ENCODE measurements at places on chromosomes 3 and 15.

GRCh38 chr3:112437146-112438022, 61.9 kb downstream of the BTLA start:
- H3K27ac ChIP-seq: peak overlapping the region; percentile 54
- no peaks in the 10 kb centered on the region for H3K27me3 ChIP-seq
- peak overlapping the region; percentile 59 for H3K4me3 ChIP-seq
- H3K4me1 ChIP-seq: peaks cover 41% of the 10 kb centered on the region
- DNase-seq: no peak

DNA sequence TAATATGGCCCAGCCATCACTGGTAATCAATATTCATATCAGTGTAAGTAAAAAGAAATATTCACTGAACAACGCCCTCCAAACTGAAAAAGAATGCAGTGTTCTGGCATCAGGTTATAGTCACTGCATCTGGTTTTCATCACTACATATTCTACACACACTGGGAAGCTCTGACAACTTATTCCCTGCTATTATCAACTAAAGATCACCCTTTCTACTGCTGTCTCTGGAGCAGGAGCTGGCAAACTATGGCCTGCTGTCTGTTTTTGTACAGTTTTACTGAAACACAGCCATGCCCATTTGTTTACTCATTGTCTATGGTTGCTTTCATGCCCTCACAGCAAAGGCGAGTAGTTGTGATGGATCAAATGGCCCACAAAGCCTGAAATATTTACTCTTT, 35.3 kb downstream of the TUBGCP4 start:
- no peak overlapping the region for H3K4me3 ChIP-seq
- H3K27ac ChIP-seq: no peak overlapping the region
- peaks cover 50% of the 10 kb centered on the region for H3K36me3 ChIP-seq
- H3K4me1 ChIP-seq: no peaks in the 10 kb centered on the region
- H3K27me3 ChIP-seq: no peaks in the 10 kb centered on the region
- DNase-seq: no peak

DNA sequence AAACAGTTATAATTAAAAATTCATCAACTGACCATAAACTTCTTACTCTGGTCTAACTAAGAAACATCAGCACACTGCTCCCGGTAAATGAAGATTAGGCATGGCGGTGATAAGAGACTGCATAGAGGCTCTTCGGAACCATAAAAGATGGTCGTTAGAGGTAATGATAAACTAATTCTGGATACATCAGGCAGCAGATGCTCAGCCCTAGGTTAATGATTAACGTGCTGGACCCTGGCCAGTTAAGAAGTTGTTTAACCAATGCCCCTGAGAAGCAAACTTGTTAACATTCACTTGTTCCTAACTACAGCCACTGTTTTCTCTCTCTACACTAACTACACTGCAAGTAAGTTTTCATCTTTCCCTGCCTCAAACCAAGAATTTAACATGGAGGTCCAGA, 111.5 kb downstream of the PDZRN3 start:
- no peak for DNase-seq
- no peaks in the 10 kb centered on the region for H3K4me1 ChIP-seq
- no peaks in the 10 kb centered on the region for H3K36me3 ChIP-seq
- no peak overlapping the region for H3K4me3 ChIP-seq
- no peaks in the 10 kb centered on the region for H3K27me3 ChIP-seq
- no peak overlapping the region for H3K27ac ChIP-seq

GRCh38 chr3:46370839-46371518, at the start of gene CCR5:
TSS of gene CCR5 (plus strand) at chr3:46370946. CDS start at chr3:46372903, 1,957 bp downstream.
- no peak within 1 kb of the TSS for H3K4me3 ChIP-seq
- DNase-seq: no peak
- no peaks in the 10 kb centered on the region for H3K36me3 ChIP-seq
- H3K27ac ChIP-seq: no peak within 1 kb of the TSS
- peaks cover 14% of the 10 kb centered on the region for H3K27me3 ChIP-seq

DNA sequence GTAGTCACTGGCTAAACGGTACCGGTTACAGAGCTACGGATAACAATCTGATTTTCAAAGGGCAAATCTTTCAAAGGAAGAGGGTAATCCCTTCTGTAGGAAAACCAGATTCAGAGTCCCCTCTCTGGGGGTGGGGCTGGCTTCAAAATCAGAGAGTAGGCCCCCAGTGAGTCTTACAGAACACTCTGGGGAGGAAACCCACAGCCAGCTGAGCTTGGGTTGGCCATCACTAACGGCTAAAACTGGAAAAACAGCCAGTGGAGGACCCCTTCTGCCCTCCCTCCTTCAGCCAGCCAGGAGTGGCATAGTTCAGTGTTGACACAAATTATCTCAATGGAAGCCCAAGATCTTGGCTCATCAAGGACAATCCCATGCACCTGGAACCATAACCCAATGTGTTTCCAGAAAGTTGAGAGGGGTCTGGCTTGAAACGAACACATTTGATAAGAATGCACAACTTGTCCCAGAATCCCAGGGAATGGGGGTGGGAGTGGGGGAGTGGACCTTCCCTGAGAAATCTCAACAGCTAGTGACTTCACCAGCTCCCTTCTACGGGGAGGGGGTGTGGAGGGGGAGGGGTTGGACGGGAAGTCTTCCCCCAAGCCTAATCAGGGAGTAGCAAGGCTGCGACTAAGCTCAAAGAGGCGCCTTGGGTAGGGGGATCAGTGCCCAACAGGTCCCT, 1.0 kb downstream of the RASL12 start:
- peaks cover 10% of the 10 kb centered on the region for H3K4me1 ChIP-seq
- no peak overlapping the region for H3K27ac ChIP-seq
- DNase-seq: no peak
- H3K36me3 ChIP-seq: no peaks in the 10 kb centered on the region
- peaks cover 48% of the 10 kb centered on the region for H3K27me3 ChIP-seq
- H3K4me3 ChIP-seq: peak overlapping the region; percentile 66

DNA sequence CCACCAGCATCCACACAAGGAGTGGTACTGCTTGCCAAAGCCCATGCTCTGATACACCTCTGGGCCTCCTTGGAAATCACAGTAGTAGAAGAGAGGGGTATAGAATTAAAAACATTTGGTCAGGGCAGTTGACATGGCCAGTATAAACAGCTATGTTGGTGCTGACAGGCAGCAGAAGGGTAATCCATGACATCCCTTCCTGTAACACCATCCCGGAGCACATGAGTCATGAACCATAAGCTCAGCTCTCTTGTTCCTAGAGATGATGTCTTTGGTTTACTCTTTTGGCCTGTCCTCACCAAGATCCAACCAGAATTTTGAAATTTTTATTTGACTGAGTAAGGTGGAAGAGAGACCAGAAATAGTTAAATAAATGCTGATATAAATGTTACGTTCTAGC, 132.6 kb upstream of the CTDSPL start:
- no peak overlapping the region for H3K27ac ChIP-seq
- H3K4me1 ChIP-seq: no peaks in the 10 kb centered on the region
- H3K27me3 ChIP-seq: peaks cover 5% of the 10 kb centered on the region
- no peak for DNase-seq

DNA sequence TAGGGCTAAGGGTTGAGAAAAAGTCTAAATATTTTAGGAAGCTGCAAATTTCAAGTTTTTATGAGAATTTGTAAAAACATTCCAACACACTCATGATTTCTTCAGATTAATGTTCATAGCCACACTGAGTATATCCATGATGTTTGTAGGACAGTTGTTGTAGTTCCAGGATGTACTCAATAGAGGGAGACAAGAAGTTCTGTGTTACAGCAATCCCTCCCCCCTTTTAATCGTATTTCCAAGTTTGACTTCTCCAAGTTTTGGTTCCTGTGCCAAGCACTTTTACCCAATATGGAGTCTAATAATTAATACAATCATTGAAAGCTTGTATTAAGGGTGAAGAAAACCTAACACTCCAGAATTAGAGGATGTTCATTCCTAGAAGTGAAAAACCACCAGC, 143.4 kb downstream of the FEZF2 start:
- no peak for DNase-seq
- no peaks in the 10 kb centered on the region for H3K36me3 ChIP-seq
- no peaks in the 10 kb centered on the region for H3K4me1 ChIP-seq
- H3K4me3 ChIP-seq: no peak overlapping the region
- H3K27me3 ChIP-seq: no peaks in the 10 kb centered on the region

DNA sequence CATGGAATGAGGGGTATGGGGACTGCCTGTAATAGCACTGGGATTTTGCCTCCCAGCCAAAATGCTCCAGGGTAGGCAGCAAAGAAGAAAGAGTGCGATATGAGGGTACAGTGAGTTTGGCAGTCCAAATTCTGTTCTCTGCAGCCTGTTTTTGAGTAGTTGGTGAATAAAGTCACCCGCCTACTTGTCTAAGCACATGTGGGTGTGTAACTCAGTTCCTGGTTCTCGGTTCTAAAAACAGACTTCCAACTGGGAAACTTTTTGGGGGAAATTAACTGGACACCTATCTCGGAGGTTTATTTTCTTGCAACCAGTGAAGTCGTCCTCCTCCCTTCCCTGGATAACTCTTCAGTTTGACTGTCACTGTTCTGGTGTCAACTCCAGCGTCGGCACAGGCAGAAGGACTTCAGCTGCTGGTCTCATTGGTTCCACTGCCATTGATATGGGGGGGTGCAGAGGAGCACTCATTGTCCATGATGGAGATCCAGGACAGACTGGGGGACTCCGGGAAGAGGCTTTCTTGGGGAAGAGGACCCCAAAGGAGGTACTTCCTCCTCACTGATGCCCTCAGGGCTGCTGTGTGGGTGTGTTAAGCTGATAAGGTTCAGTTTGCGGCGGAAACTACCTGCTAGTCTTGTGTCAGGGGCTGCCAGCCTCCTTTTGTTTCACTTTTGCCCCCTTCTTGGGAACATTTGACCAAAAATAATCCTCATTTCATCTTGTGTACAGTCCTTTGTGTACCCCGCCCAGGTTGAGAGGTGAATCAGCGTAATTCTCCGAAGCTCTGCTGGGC, 13.2 kb downstream of the GHRL start:
- no peaks in the 10 kb centered on the region for H3K36me3 ChIP-seq
- no peaks in the 10 kb centered on the region for H3K27me3 ChIP-seq
- no peak overlapping the region for H3K4me3 ChIP-seq
- DNase-seq: no peak
- peaks cover 4% of the 10 kb centered on the region for H3K4me1 ChIP-seq
- no peak overlapping the region for H3K27ac ChIP-seq

DNA sequence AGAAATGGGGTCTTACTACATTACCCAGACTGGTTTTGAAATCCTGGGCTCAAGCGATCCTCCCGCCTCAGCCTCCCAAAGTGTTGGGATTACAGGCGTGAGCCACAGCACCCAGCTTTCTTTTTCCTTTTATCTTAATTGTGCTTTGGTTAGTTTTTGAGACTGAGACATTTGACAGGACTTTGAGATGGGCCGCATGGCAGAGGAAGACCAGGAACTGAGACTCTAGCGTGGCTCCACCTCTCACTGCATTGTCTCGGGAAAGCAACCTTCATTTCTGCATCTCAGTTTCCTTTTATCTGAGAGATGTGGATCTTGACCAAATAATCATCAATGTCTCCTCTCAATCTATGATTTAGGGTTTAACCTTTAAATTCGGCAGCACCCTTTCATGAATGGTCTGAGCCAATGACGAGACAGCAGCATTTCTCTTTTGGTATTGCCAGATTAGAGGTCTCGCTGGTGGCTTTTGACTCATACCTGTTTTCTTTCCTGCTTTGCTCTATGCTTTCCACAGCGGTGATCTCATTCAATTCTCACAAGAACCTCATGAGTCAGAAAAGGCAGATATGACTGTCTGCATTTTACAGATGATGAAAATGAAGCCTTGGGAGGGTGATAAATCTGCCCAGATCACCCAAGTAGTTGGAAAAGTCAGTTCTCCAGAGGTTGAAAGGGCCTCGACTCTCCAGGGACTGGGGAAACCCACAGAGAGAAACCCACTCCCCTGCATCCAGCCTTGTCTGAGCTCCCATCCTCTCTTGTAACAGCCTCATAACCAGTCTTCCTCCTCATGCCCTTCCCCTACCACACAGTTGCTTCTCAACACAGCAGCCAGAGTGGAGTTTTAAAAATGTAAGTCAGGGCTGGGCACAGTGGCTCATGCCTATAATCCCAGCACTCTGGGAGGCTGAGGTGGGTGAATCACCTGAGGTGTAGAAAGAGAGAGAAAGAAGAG, 84.8 kb upstream of the FOXB1 start:
- H3K27ac ChIP-seq: no peak overlapping the region
- no peaks in the 10 kb centered on the region for H3K36me3 ChIP-seq
- peaks cover 23% of the 10 kb centered on the region for H3K27me3 ChIP-seq
- no peak for DNase-seq

- peaks cover 9% of the 10 kb centered on the region for H3K4me1 ChIP-seq
- H3K27ac ChIP-seq: no peak overlapping the region
- peaks cover 38% of the 10 kb centered on the region for H3K36me3 ChIP-seq
- no peak overlapping the region for H3K4me3 ChIP-seq
These were observed 11.2 kb downstream of the COPG1 start for GRCh38 chr3:129260606-129261005.

- DNase-seq: no peak
- no peaks in the 10 kb centered on the region for H3K36me3 ChIP-seq
- no peak overlapping the region for H3K27ac ChIP-seq
- no peaks in the 10 kb centered on the region for H3K4me1 ChIP-seq
- H3K4me3 ChIP-seq: no peak overlapping the region
- peaks cover 44% of the 10 kb centered on the region for H3K27me3 ChIP-seq
These were observed 195.4 kb downstream of the FMN1 start for GRCh38 chr15:32998979-32999672.

DNA sequence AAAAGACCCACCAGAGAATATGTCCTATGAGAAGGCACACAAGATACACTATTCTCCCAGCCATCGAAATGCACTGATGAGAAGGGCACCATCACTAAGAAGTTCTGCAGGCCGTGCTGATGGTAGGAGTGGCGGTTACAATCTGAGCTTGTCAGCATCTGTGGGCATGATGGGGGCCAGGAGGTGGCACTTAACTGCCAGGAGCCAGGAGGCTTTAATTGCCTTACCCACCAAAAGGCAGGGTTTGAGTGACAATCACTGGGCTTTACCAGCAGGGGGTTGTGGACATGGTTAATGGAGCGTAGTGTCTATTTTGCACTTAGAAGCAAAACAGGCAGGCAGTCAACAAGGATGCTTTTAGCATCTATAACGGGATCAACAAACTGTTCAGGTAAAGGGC, 16.0 kb upstream of the SQOR start:
- no peaks in the 10 kb centered on the region for H3K27me3 ChIP-seq
- no peaks in the 10 kb centered on the region for H3K36me3 ChIP-seq
- no peak overlapping the region for H3K27ac ChIP-seq
- peaks cover 4% of the 10 kb centered on the region for H3K4me1 ChIP-seq
- peak overlapping the region; percentile 6 for H3K4me3 ChIP-seq
- no peak for DNase-seq

All from naive B cell (primary cell).